NCI-H526 (cell line): ENCODE measurements at places on chromosomes 2 and 18.
A peak's percentile ranks its signal among the peaks of the same experiment; 100 is the strongest.

- no peak for DNase-seq
Measured at GRCh38 chr2:146544701-146545100, 1300.1 kb upstream of the ACVR2A start.

DNA sequence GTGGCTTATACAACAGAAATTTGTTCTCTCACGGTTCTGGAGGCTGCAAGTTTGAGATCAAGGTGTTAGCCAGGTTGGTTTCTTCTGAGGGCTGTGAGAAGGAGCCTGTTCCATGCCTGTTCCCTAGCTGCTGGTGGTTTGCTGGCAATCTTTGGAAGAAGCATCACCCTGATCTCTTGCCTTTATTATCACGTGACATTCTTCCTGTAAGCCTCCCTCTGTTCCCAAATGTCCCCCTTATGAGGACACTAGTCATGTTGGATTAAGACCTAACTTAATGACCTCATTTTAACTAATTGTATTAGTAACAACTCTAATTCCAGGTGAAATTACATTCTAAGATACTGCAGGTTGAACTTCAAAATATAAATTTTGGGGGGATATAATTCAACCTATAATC, 135.2 kb downstream of the DPP10 start:
- no peak for DNase-seq

DNA sequence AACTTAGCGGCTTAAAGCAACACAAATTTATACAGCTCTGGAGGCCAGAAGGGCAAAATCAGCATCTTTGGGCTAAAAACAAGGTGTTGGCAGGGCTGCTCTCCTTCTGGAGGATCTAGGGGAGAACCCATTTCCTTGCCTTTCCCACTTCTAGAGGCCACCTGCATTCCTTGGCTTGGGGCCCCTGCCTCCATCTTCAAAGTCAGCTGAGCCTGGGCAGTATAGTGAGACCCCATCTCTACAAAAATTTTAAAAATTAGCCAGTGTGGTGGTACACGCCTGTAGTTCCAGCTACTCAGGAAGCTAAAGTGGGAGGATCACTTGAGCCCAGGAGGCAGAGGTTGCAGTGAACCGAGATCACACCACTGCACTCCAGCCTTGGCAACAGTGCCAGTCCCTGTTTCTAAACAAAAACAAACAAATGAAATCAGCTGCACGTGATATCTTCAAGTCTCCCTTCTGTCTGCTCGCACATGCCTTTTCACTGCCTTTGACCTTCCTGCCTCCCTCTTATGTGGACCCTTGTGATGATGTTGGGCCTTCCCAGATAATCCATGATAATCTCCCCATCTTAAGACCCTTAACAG, 200.6 kb downstream of the ZFP36L2 start:
- DNase-seq = no peak

GRCh38 chr2:69918401-69918800, 3.5 kb downstream of the MXD1 start:
- DNase-seq = no peak

- no peak for DNase-seq
Measured at GRCh38 chr18:52499644-52500043, 159.6 kb downstream of the DCC start.

DNA sequence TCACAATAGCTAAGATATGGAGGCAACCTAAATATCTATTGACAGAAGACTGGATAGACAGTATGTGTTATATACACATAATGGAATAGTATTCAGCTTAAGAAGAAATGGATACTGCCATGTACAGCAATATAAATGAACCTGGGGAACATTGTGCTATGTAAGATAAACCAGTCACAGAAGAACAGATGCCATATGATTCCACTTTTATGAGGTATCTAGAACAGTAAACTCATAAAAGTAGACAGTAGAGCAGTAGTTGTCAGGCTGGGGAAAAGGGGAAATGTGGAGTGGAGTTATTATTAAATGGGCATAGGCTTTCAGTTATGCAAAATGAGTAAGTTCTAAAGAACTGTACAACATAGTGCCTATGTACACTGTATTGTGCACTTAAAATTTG, 1055.7 kb upstream of the TMEFF2 start:
- DNase-seq = no peak

DNA sequence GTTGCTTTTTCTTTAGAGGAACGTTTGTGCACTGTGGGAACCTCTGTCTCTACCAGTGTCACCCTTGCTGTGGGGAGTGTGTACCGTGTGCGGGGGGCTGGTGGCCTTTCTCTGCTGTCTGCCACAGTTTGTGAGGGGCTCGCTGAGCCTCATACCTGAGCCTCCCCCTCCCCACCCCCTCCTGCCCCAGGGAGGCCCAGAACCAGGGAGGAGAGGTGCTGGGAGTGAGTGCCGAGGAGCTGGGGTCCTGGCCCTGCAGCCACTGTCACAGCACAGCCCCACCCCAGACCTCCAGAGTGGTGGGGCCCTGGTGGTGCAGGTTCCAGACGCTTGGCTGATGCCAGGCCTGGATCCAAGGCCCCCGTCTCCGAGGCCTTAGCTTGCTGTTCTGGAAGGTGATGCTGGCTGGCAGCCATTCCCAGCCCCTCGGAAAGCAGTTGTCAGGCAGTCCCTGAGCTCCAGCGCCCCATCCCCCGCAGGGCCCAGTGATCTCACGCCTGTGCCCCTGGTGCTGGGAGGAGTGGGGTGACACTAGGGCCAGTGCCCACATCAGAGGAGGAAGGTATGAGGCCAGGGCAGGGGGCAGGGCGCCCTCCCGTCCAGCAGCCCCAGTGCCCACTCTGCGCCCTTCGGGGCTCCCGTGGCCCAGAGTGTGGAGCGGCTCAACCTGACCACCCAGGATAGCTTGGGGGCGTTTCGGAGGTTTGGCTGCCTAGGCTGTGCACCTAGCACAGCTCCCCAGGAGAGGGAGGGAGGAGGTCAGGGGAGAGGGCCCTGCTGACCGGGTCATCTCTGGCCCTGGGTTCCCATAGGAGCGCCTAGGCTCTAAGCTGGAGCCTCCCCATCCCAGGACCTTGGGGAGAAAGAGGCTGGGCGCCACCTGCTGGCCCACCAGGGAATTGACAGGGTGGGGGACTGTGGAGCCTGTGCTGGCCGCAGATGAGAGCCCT, 53.0 kb upstream of the ALPP start:
- peak; percentile 60 for DNase-seq

- no peak for DNase-seq
Measured at GRCh38 chr18:3319894-3320454, 58.0 kb downstream of the MYL12B start.

DNA sequence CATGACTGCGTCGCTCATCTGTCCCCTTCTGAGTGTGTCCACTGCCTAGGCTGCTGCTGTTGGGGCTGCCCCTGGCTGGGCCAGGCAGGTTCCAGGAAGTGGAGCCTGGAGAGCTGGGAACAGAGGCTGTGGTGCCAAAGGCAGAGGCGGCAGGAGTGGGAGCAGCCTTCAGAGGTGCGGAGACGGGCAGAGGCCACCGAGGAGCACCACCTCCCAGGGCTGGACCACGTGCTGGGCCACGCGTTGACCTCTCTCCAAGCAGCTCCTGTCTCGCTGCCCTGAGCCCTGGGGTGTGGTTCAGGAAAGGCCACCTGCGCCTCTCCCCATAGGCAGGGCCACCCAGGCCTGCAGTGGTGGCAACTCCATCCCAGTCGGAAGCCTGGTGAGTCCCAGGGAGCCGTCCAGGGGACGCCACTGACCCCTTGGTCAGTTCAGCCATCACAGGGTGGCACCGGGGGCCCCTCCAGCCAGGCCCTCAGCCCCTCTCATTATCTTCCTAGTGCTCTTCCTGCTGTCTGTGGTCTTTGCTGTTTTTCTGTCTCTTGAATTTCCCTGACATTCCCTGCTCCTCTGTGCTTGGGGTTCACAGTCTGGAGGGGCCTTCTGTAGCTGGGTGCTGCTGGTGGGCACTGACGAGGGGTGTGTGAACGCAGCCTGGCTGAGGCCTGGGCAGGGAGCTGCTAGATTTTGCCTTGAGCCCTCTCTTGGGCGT, 122.8 kb upstream of the HS6ST1 start:
- no peak for DNase-seq

GRCh38 chr2:168490946-168491605, 35.0 kb downstream of the CERS6 start:
- DNase-seq = no peak

GRCh38 chr18:59877361-59877760, 22.4 kb upstream of the PMAIP1 start:
- no peak for DNase-seq

- no peak for DNase-seq
Measured at GRCh38 chr2:217905896-217906295, 96.9 kb downstream of the TNS1 start.

GRCh38 chr18:22084547-22084946, 84.8 kb upstream of the GATA6 start:
- DNase-seq = no peak

DNA sequence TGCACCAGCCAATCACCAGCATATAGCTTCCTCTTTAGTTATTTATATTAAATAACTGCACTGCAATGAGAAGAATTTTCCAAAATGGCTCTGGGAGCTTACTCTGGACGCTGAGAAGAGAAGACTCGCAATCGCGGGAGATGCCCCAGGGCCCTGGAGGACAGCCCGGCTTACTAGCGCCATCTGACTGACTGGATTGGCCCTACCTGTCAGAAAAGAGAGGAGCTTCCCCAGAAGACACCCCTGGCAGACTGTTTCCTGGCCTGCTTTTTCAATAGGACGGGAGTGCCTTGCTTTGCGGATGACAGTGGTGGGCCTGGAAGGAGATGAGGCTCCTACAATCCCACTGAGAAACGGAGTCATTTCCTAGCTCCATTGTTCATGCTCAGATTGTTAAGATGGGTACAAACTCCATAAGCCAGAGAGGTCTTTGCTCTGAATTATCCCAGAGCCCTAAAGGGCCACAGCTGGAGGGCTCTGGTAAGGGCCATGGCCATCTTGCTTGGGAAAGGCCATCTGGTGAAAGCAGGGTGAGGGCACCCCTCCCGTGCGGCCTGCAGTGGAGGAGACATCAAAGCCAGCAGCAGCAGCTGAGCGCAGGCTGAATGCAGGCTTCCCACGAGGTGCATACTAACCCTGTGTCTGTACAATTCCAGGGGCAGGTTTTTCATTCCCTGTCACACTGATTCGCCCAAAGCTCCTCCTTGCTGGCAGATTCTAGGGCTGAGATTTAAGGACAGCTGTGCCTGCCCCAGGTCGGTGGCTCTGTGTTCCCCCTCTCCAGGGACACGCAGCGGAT, 92.1 kb downstream of the GALR1 start:
- DNase-seq = no peak
